Stimulated activated CD4-positive, alpha-beta T cell treated with anti-CD3 and anti-CD28 coated beads, Interleukin-2, amount 100 ng/mL, for 4 hours (primary cell): ENCODE measurements at places on chromosomes 13 and 19.

- no peak for DNase-seq
Measured at GRCh38 chr19:51652266-51652665, 5.6 kb upstream of the SIGLEC14 start.

DNA sequence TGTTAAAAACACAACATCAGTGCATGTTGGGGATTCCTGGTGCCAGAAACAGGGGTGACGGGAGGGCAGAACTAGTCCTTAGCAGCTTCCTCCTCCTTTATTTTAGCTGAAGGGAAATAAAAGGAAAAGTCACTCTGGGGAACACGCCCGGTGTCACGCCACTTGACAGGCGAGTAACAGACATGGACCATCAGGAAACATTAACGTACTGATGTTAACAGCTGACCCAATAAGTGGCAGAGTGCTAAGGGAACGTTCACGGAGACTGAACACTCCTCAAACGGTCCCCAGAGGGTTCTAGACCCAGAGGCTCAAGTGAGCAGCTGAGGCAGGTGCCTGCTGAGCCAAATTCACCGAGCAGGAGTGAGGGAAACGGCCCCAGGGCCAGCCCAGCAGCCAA lies 13.9 kb upstream of the EIF3G start:
- DNase-seq, result no peak

DNA sequence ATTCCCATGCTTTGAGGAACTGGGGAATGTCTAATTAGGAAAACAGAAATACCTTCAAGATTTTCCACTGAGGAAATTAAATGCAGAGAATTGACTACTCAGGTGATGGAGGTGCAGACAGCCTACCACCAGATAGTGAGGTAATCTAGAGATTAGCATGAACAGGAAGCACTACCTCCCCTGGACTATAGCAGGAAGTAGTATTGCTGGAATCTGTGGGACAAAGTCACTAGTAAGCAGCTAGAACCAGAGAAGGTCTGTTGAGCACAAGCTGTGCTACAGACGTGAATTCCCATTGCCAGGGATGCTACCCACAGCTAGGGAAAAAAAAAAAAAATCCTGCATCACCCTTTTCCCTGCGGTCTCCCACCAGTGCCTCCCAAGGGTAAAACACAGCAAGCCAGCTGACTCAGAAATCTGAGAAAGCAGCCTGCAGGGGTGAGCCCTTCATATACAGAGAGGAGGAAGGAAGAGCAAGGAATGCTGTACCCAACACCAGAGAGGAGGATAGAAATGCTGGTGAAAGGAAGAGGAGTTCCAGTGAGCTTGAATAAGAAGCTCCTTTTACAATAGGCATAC lies 10.2 kb downstream of the ENOX1 start:
- DNase-seq, result no peak

DNA sequence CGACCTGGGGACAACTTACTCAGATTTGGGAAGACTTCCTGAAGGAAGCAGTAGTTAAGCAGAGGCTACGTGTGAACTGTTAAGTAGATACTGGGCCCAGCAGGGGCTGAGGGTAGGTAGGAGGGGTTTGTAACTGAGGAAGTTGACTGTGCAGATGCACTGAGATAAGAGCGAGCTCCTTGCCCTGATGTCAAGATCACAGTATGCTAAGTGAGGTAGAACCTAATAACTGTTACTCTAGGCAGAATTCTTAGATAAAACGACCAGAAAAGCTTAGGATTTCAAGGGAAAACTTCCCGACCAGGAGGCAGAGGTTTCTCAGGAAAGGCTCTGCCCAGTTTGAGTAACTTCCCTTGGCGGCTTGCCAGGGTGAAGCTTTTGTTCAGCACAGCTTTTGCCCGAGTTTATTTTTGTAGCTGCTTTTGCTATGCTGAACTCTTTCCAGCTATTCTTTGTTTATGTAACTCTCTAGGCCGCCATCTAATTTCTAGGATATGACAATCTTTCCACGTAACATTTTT lies 632.1 kb downstream of the DIAPH3 start:
- DNase-seq, result no peak

DNA sequence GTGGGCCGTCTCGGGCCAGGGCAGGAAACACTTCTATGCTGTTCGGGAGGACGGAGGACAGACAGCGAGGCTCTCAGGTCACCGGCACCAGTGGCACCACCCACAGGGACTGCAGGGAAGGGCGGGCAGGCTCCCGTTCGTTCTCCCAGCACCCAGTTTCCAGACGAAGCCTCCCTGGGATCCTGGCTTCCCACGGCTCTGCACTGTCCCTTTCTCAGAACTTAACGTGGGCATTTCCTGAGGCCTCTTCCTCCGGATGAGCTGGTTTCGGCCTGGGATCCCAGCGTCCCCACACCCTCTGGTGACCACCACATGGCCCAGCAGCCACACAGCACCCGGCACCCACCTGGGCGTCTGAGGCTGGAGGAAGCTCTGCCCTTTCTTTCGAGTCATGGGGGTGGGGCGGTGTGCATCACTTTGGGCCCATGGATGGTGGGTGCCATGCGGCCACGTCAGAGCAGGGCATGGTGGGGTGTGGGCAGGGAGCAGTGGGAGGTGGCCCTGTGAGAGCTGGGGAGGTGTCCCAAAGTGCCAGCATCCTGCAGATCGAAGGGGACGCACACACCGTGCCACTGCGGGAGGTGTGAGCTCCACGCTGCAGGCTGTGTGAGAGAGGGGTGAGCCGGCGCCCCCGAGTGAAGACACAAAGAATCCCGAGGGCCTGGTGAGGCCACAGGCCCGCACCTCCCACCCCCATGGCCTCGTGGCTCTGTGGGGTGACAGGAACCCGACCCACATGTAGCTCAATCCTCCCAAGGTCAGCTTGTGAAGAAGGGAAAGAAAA lies 38.7 kb upstream of the GRTP1 start:
- DNase-seq, result no peak

GRCh38 chr13:49641801-49642291 lies 13.5 kb downstream of the ARL11 start:
- no peak for DNase-seq

DNA sequence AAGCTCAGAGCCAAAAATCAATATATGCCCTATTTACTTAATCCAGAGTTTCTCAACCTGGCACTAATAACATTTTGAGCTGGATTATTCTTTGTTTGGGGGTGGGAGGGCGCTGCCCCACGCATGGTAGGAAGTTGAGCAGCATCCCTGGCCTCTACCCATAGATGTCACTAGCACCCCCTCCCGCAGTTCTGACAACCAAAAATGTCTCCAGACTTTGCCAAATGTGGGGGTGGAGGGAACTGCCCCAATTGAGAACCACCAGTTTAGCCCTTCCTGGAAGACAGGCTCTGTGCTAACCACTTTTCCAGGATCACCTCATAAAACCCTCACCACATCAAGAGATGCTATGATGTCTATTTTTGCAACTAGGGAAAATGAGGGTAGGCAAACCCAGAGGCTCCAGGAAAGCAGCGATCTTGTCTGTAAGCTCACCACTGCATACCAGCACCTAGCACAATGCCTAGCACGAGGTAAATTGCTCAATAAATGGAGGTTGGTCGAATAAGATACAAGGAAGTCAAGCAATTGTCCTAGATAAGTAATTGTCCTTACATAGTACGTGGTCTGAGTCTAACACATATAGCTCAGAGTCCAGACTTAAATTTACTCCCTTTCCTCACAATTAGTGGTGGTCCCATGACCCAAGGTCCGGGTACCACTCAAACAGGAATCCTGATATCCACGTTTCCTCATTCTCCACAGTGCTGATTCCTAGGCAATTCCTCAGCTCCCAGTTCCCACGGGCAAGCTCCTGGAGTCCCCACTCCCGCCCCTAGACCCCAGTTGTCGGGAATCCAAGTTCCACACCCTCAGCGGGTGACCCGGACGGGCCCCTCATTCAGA lies 892 bp downstream of the TRIR start:
- peak; percentile 41 for DNase-seq

DNA sequence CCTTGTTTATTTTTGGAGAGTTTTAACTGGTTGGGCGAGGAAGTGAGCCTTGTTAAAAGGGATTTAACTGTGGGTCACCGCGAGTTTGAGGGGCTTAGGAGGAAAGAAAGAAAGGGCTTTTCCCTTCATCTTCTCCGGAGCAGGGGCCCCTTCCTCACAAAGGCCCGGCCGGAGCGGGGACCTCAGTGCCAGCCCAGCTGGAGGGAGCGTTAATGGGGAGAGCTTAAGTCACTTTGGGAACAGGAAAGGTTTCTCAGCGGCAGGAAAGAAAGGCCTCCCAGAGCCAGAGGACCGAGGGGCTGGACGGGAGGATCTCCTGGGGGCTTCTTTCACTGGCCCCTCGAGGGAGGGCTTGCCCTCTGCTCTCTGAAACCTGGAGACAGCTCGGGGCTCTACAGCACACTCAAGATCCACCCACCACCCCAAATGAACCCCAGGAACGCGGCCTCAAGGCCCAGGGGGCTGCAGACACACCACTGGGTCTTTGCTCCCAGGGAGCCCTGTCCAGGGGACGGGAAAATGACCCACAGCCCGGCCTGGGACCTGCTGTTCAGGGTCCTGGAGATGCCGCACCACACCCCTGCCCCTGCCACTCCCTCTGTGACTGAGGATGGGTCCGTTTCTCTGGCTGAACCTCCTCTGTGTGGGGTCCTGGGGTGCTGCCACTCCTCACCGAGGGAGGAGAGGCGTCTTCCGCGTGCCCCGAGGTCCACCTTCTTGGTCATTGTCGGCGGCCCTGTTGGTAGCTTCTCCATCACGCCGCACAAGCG lies 128.3 kb downstream of the URI1 start:
- no peak for DNase-seq

DNA sequence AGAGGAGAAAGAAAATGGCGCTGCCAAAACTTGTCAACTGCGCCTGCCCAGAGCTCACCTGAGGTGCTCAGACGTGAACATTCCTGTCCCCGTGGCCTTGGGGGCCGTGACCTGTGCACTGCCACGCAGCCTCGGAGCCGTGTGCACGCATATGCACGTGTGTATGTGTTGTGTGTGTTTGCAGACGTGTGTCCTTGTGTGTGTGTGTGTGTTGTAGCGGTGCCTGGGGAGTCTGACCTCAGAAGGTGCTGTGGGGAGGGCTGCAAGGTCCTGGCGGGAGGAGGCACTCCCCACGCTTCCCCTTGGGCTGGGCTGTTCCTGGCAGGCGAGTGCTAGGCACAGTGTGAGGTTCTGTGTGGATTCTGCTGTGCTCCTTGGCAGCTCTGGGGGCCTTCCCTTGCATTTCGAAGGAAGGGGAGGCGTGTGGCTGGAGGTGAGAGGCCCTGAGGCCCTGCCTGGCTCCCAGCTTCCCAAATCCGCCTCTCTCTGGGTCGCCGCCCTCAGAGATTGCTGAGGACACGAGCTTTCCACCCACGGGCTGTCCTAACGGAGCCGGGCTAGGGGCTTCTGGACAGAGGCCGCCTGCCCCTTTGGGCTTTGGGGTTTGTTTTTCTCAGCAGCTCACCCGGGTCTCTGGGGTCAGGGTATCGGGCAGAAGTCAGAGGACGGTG lies 4.5 kb downstream of the BSG start:
- DNase-seq, result no peak

- no peak for DNase-seq
Measured at GRCh38 chr19:48571378-48572162, 19.6 kb downstream of the SULT2B1 start.

GRCh38 chr19:38544569-38545315 lies 73.0 kb downstream of the MAP4K1 start:
- DNase-seq, result no peak
